ENCODE measurements at places on chromosomes 2 and 18.

GRCh38 chr2:196068271-196069209, at the start of gene DNAH7:
Gene DNAH7, minus strand, starts transcription at chr2:196068837. Its CDS starts 126 bp downstream, at chr2:196068711.
- DNase-seq, result peak; percentile 89

- no peak for DNase-seq
These were observed 76.6 kb downstream of the FIGN start for GRCh38 chr2:163659224-163659623.

GRCh38 chr18:75009296-75009695, 199.6 kb downstream of the PTGR3 start:
- no peak for DNase-seq

- DNase-seq, result no peak
These were observed 1.4 kb downstream of the DES start for GRCh38 chr2:219419331-219420197.

- DNase-seq, result no peak
These were observed 47.0 kb downstream of the RAB12 start for GRCh38 chr18:8656232-8656631.

- DNase-seq, result no peak
These were observed 245.0 kb upstream of the FN1 start for GRCh38 chr2:215680605-215681598.

DNA sequence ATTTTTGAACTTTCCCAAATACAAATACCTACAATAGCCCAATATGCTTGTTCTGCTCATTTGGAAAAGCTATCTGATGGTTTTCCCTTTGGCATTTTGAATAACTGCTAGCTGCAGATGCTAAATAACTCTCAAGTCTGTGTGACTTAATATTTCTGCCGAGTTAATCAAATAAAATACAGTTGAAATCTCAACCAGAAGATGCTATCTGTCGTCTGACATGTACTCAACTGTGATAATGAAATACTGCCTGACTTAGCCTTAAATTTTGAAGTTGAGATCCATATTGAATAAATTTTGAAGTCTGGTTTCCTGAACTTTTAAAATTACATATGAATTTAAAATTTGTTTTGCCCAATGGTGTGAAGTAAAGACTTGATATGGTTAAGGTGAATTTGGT, 204.4 kb upstream of the MEX3C start:
- no peak for DNase-seq

GRCh38 chr2:152466041-152466440, 131.1 kb downstream of the FMNL2 start:
- no peak for DNase-seq

DNA sequence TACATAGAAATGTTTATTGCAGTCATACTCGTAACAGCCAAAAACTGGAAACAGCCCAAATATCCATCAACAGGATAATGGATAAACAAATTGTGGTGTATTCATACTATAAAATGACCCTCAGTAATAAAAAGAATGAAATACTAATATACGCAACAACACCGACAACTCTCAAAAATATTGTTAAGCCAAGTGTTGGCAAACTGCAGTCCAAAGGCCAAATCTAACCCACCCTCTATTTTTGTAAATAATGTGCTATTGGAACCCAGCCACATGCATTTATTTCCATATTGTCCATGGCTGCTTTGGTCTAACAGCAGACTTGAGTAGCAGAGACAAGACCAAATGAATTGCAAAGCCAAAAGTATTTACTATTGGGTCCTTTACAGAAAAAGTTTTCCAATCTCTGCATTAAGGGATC, 151.0 kb downstream of the MREG start:
- no peak for DNase-seq

DNA sequence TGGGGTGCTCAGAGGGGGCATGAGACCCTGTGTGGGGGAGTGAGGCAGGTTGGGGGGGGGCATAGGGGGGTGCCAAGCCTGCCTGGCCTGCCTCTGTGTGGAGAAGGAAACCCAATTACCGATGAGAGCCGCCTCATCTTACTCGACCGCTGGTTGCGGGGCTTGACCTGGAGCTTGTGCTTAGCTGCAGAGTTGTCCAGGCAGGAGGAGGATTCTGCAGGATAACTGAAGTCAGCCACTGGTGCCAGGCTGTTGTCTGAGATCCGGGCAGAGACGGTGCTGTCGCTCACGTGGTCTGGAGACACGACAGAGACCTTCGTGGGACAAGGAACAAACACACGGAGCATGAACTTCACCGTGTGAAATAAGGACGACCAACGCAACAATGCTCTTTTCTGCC, 95.9 kb upstream of the MGAT4A start:
- no peak for DNase-seq

- DNase-seq, result no peak
These were observed 37.0 kb downstream of the KLHL14 start for GRCh38 chr18:32735781-32736180.

GRCh38 chr2:183868707-183869106, 729.6 kb upstream of the ZNF804A start:
- DNase-seq, result no peak

- DNase-seq, result no peak
These were observed 48.1 kb upstream of the SLC35G4 start for GRCh38 chr18:11561293-11561692.

DNA sequence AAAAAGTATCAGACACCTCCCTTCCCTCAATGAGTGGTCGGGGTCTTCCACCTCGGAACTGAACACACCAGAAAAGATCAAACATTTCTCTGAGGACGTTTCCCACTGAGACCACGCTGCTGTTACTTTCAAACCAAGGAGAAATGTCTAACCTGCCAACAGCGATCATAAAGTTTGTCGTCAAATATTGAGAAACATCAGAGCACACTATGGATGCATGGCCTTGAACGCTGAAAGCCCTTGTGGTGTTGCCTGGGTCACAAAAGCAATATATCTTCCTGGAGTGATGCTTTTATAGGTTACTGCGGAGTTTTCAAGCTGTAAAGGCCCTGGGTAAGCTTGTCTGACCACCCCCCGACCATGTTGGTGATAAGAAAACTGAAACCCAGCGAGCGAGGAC, 70.2 kb upstream of the ID2 start:
- DNase-seq, result no peak

GRCh38 chr2:9103663-9104277, 100.3 kb upstream of the MBOAT2 start:
- no peak for DNase-seq

GRCh38 chr2:168169097-168169745, 78.2 kb downstream of the STK39 start:
- DNase-seq, result no peak

DNA sequence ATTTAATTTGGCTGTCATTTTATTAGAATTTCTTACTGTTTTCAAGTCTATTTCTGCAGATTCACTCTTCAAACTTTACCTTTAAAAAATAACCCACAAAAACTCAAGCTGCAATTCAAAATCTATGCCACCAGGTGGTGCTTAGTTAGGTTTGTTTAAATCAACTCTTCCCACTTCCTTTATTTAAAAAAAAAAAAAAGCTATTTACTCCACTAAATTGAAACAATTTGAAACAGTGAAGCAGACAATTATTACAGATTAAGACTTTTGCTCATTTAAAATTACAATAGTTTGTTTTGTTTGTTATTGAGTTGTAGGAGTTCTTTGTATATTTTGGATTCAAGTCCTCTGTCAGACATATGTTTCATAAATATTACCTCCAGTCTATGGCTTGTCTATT, 300.0 kb downstream of the PDE11A start:
- DNase-seq, result no peak

DNA sequence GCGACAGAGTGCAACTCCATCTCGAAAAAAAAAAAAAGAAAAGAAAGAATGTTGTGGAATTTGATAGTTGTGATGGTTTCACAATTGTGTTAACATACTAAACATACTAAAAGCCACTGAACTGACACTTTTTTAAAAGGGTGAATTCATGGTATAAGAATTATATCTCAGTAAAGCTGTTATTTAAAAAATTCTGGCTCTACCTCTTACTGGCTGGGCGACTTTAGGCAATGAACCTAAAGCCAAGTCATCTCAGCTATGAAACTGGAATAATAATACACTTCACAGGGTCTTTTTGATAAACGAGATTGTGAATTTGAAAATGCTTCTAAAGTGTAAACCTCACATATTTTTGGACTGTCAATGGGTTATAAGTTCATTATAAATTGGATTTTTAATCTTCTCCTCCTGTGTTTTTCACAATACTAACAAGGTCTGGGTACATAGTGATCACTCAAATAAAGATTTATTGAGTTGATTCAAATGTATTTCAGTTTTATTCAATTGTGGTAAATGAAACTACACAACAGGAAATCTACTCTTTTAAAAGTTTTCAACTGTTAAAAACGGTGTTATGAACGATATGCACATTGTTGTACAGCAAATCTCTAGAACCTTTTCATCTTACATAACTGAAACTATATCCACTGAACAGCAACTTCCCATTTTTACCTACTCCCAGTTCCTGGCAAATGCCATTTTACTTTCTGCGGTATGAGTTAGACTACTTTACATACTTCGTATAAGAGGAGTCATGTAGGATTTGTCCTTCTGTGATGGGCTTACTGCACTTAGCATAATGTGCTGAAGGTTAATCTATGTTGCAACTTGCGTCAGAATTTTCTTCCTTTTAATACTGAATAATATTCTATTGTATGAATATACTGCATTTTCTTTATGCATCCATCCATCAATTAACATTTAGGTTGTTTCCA, 43.0 kb upstream of the GTF2A1L start:
- DNase-seq, result no peak

DNA sequence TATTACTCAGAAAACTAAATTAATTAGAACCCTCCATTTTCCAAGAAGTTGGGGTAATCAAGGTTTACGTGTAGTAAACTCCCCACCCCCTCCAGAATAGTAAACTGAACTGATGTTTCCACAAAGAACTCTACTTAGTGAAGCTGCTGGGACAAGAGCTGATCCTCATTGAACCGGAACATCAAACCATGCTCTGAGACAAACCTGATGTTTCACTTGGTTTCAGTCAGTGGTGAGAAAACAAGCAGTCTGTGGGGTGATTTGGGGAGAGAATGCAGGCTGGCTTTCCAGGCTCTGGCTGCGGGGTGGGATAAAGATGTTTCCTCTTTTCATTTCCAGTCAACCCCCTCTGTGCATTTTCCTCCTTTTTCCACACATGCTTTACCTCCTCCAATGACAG, 38.2 kb downstream of the CELF4 start:
- DNase-seq, result no peak

DNA sequence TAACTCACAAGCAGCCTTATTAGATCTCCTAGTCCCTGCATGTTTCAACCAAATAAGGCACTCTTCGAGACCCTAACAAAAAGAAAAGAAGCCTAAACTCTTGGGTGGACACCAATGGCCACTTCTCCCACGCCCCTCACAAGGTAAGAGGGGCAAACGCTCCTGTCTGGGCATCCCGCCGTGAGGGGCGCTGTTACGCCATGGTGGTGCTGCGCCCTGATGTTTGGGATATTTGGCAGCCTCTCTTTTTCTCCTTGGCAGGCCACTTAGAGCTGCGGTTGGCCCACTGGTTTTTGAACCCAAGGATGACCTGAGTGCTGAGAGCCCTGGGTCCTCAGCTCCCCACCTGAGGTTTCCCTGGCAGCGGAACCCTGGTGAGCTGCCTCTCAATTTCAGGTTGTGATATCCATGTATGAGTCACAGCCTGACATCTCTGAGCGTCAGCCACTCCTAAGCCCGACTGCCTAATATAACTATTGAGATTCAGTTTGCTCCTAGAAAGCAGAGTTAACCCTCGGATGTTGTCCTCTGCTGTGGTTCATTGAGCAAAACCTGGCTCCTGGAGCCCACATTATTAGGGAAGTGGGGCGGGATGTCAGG, 103.3 kb downstream of the COL6A3 start:
- no peak for DNase-seq

- DNase-seq, result no peak
These were observed 243.0 kb downstream of the HDAC4 start for GRCh38 chr2:239157771-239158170.

GRCh38 chr2:603869-604268, 73.3 kb downstream of the TMEM18 start:
- DNase-seq, result no peak

DNA sequence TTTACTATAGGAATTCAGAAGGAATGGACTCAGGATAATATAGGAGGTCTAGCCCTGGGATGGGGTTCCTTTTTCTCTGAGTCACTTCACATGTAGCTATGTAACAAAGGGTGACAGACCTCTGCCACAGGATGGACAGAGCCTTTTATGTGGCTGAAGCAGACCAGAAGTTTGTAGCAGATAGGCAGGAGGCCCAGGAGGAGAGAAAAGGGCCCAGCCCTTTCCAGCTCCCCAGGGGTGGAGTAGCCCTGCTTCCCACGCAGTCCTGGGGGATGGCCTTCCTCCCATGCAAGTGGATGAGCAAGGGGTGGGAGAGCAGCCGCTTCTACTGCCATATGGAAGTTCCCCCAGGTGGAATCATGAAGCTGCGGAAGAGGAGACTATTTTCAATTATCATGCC, 40.3 kb downstream of the ARMC9 start:
- no peak for DNase-seq

- DNase-seq, result no peak
These were observed at the start of gene CTNNA2 for GRCh38 chr2:79512442-79513401. Gene CTNNA2, plus strand, starts transcription at chr2:79513051.

- DNase-seq, result no peak
These were observed 153.2 kb upstream of the MSH6 start for GRCh38 chr2:47629501-47630460.

GRCh38 chr2:239926587-239927232, 98.4 kb downstream of the NDUFA10 start:
- DNase-seq, result no peak

- DNase-seq, result no peak
These were observed 47.8 kb downstream of the FARSB start for GRCh38 chr2:222608081-222608480.

GRCh38 chr2:160909781-160910242, 250.4 kb upstream of the TANK start:
- DNase-seq, result no peak

DNA sequence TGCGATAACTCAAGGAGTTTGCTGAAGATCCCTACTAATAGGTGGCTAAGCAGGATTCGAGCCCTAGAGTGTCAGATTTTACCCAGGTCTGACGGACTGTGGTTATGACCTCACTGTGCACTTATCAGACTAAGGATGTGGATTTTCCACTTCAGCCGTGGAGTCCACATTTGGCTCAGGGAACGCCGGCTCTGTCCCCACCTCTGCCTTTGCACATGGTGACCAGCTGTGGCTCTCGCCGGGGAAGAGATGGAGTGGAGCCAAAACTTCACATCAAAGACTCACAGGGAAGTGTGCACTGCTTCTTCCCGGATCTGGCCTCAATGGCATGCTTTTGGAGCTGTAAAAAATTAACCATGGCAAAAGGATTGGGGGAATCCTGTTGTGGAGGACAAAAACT, 249.3 kb upstream of the APCDD1 start:
- DNase-seq, result no peak

- no peak for DNase-seq
These were observed 156.6 kb downstream of the MYCN start for GRCh38 chr2:16096962-16097361.

DNA sequence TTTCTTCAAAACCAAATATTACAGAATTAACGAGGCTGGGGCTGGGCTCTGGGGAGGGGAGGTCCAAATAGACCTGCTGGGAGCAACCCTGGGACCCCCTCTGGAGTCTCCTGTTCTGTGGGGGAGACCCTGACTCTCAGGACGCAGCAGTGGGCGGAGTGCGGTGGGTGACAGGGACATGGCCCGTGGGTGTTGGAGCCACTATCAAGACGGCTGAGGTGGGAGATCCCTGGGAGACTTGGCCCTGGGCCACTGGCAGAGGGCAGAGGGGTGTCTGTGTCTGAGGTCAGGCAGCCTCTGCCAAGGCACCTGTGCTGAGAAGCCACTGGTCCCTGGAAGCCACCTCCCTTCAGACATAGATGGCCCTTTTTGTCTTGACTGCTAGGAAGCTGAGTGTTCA, 79.5 kb upstream of the CTDP1 start:
- DNase-seq, result no peak

GRCh38 chr2:23859983-23860382, 66.9 kb downstream of the ATAD2B start:
- DNase-seq, result no peak
